Occipital lobe (tissue), 3 donors: ENCODE measurements at places on chromosomes 4 and X. TPM values are rescaled to one million over a fixed set of nuclear protein-coding genes. Genes with fewer than 3 reads are reported as not detected.

NAA11 gene
- not detected for total RNA-seq

ENPEP gene
- 0.78 TPM for total RNA-seq

NAT8L gene
- total RNA-seq, result 11.4 TPM

MAGEA9B gene
- not detected for total RNA-seq

EMD gene
- total RNA-seq, result 17.2 TPM

KCNIP4 gene
- total RNA-seq, result 19.8 TPM

MAGEA12 gene
- total RNA-seq, result not detected

C4orf50 gene
- 17.0 TPM for total RNA-seq

LNX1 gene
- 52.9 TPM for total RNA-seq

GAGE12H gene
- total RNA-seq, result not detected

MAGEC2 gene
- total RNA-seq, result not detected

SERPINA7 gene
- not detected for total RNA-seq

TMPRSS11D gene
- total RNA-seq, result not detected

YIPF6 gene
- total RNA-seq, result 29.5 TPM

FGFRL1 gene
- total RNA-seq, result 2.3 TPM

GABRG1 gene
- total RNA-seq, result 49.9 TPM

SH3TC1 gene
- 2.5 TPM for total RNA-seq

CT45A10 gene
- total RNA-seq, result not detected

FGFBP2 gene
- total RNA-seq, result not detected

PAGE5 gene
- total RNA-seq, result not detected

SLC30A9 gene
- total RNA-seq, result 116 TPM

KIT gene
- 33.4 TPM for total RNA-seq

AFM gene
- total RNA-seq, result not detected

PLAC8 gene
- 1.4 TPM for total RNA-seq

MGAT4D gene
- total RNA-seq, result not detected

REPS2 gene
- total RNA-seq, result 37.7 TPM

CCDC158 gene
- total RNA-seq, result 4.2 TPM

GLRA2 gene
- total RNA-seq, result 136 TPM

SLC34A2 gene
- 0.16 TPM for total RNA-seq

COL25A1 gene
- 6.4 TPM for total RNA-seq

ATP2B3 gene
- total RNA-seq, result 7.2 TPM

DGKK gene
- total RNA-seq, result 0.47 TPM

SORCS2 gene
- 4.1 TPM for total RNA-seq
